ENCODE measurements at places on chromosomes 12 and 14. TPM values are rescaled to one million over a fixed set of nuclear protein-coding genes. Genes with fewer than 3 reads are reported as not detected.

GRCh38 chr14:31484754-31485153, 3.1 kb downstream of the GPR33 start:
- H3K4me3 ChIP-seq = no peak overlapping the region
- no peak overlapping the region for H3K27ac ChIP-seq
- H3K4me1 ChIP-seq = no peaks in the 10 kb centered on the region
- DNase-seq = no peak

GRCh38 chr12:89556976-89557375, 31.1 kb upstream of the POC1B start:
- H3K36me3 ChIP-seq = no peaks in the 10 kb centered on the region
- DNase-seq = no peak
- no peaks in the 10 kb centered on the region for H3K27me3 ChIP-seq
- H3K27ac ChIP-seq = no peak overlapping the region
- H3K4me3 ChIP-seq = no peak overlapping the region
- H3K4me1 ChIP-seq = no peaks in the 10 kb centered on the region

DNA sequence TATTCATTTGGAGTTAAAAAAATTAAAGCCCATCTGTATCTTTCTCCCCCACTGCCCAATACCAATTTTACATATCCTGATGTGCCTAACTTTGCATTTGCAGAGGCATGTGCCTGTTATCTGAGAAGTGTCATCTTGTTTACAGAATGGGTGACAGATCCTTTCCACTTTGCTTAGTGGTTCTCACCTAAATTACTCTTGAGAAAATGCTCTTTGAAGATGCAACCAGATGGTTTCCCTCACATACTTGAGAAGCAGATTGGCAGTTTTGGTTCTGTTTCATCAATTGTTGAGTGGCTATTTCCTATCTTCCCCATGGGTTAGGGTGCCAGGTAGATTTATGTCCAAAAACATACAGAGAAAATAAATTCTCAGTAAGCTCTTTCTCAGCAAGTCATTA, 1051.4 kb upstream of the ATXN7L3B start:
- no peak overlapping the region for H3K4me3 ChIP-seq
- no peak overlapping the region for H3K27ac ChIP-seq
- H3K36me3 ChIP-seq = no peaks in the 10 kb centered on the region

The REP15 gene
- total RNA-seq = 2.0 TPM

DNA sequence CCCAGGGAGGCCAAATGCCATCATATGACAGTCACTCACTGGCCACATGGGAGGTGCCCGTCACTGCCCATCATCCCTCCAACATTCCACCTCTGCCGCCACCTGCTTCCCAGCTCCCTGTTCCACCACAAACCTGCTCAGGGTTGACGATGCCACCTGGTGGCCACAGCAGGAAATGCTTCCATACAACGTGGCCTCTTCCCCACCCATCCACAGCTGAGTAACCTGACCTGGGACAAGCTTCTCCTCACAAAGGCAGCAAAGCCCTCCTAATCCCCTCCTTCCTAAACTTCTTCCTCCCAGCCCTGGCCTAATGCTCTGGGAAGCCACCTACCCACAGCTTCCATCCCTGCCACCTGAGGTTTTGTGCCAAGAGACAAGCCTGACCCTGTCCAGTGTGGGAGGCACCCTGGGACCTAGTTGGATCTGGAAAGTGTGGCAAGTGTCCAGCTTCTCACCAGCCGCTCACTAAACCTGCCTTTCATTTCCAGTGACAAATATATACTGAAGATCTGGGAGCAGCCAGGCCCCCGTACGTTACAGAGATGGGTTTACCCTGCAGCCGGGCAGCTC, 4.3 kb downstream of the DEGS2 start:
- H3K4me1 ChIP-seq = peaks cover 44% of the 10 kb centered on the region
- DNase-seq = no peak
- H3K27ac ChIP-seq = no peak overlapping the region
- no peak overlapping the region for H3K4me3 ChIP-seq

DNA sequence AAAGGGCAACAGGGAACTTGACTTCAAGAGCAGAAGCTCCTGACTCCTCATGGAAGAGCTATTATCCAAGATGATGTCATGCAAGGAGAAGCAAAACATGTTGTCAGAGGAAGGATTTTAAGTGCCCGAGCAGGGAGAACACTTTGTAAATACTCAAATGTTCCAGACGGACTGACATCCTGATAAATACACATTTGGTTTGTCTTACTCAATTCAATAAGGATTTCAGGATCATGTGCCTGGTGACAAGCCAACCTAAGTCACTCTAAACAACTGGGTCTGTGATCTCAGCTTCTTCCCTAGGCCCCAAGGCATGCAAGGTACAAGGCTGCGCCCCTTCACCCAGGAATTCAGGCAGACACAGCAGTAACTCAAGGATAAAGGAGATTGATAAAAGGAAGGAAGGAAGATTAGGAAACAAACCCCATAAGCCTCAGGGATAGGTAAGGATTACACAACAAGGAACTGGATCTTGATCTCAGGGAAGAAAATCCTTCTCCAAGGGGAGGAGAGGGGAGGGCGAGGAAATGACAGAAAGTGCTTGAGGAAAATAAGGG, 26.8 kb upstream of the CEBPE start:
- H3K4me1 ChIP-seq = peaks cover 20% of the 10 kb centered on the region
- no peaks in the 10 kb centered on the region for H3K27me3 ChIP-seq
- no peak for DNase-seq

The SMCO2 gene
- total RNA-seq = not detected

The TMEM132C gene
- total RNA-seq = 4.4 TPM

DNA sequence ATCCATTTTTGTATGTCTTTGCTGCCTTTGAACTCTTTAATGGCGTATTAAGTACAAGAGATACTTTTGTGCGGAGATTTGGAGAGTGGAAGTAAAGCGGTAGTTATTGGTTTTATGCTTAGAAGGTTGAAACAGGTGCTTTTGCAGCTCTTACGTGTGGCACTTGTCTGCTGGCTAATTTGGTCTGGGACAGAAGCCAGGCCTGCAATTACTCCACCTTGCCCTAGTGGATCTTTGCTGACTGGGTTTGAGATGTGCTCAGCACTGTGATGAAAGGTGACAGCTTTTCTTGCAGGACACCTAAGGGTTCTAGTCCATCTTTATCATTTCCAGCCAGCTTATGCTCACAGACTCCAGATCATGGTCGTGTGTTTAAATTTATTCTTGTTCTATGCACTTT, 252.5 kb downstream of the RPL10L start:
- H3K27ac ChIP-seq = no peak overlapping the region
- H3K4me3 ChIP-seq = no peak overlapping the region
- H3K4me1 ChIP-seq = no peaks in the 10 kb centered on the region
- H3K36me3 ChIP-seq = no peaks in the 10 kb centered on the region
- H3K27me3 ChIP-seq = no peaks in the 10 kb centered on the region

DNA sequence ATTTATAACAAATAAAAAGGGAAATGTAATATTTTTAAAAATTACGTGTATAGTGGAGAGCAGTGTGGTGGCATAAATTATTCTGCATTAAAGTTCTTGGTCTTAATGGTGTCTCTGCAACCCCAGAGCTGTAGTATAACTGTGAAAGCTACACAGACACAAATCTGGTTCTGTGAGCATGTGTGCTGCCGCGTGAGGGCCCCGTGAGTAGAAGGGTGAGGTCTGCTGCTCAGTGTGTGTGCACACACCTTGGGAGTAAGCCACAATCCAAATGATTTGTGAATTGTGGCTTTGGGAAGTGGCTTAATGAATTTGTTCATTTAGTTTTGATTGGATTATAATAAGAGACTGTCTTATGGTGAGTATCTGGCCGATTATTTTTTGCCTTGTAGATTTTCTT, 16.8 kb downstream of the PELI2 start:
- no peaks in the 10 kb centered on the region for H3K27me3 ChIP-seq
- H3K4me3 ChIP-seq = no peak overlapping the region
- DNase-seq = peak; percentile 80
- peak overlapping the region; percentile 71 for H3K27ac ChIP-seq
- H3K4me1 ChIP-seq = peaks cover 91% of the 10 kb centered on the region

- H3K4me1 ChIP-seq = peaks cover 20% of the 10 kb centered on the region
- no peaks in the 10 kb centered on the region for H3K27me3 ChIP-seq
- no peak overlapping the region for H3K27ac ChIP-seq
These were observed 29.2 kb downstream of the HIGD1C start for GRCh38 chr12:50981319-50982239.

DNA sequence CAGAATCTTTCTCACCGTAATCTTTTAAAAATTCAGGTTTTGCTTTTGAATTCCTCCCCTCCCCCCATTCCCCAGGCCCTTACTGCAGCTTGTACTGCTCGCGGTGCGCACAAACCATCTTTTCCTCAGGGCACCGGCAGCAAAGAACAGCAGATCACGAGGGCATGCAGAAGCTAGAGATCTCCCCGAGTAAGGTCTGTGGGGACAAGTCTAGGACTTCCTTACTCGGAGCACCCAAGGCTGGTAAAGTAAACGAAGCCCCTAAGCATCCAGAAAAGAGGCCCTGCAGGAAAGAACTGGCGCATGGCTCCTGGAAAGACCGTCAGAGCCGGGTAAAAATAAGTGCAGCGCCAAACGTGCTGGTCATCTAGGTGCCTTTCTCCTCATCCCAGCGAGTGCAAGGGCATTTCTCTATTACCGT, 727 bp downstream of the LDHB start:
- peaks cover 38% of the 10 kb centered on the region for H3K4me1 ChIP-seq
- no peaks in the 10 kb centered on the region for H3K27me3 ChIP-seq
- peak; percentile 40 for DNase-seq
- peak overlapping the region; percentile 54 for H3K4me3 ChIP-seq

- H3K4me3 ChIP-seq = no peak overlapping the region
- H3K27ac ChIP-seq = no peak overlapping the region
- peaks cover 21% of the 10 kb centered on the region for H3K4me1 ChIP-seq
- peaks cover 13% of the 10 kb centered on the region for H3K27me3 ChIP-seq
- DNase-seq = peak; percentile 10
These were observed 553 bp downstream of the TRIM9 start for GRCh38 chr14:51094282-51094821.

The ARMH4 gene
- not detected for total RNA-seq

- DNase-seq = no peak
- H3K4me1 ChIP-seq = peaks cover 9% of the 10 kb centered on the region
- H3K27me3 ChIP-seq = no peaks in the 10 kb centered on the region
- no peak overlapping the region for H3K27ac ChIP-seq
- no peaks in the 10 kb centered on the region for H3K36me3 ChIP-seq
These were observed 46.9 kb upstream of the KCNA1 start for GRCh38 chr12:4862809-4863208.

DNA sequence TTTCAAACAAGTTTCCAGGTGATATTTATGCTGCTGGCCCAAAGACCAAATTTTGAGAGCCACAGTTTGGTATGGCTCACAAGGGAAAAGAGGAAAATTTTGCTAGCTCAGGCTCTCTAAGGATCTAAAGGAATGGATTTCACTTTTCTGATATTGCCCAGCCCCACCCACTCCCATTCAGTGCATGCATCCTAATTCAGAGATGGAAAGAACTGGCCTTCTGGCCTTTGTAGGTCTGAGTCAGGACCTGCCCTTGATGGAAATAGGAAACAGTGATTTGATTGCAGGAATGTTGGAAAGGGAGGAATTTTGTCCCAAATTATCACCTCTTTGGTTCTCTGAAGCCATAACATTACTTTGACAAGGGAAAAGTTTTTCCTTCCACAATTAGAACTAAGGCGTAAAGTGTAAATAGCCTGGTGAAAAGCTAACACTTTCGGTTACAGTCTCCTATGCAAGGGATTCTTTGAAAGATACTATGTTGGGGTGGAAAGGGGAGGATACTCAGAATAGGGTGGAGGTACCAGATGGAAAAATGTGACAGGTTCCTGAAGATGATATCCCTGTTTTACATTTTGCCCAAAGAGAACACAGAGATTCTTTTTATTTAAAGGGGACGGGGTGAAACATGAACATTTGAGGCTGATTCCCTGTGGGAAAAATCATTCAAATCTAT, 11.1 kb downstream of the ZNF641 start:
- no peak for DNase-seq
- H3K4me3 ChIP-seq = no peak overlapping the region
- no peak overlapping the region for H3K27ac ChIP-seq
- H3K4me1 ChIP-seq = no peaks in the 10 kb centered on the region
- H3K36me3 ChIP-seq = no peaks in the 10 kb centered on the region

- no peak overlapping the region for H3K27ac ChIP-seq
- H3K36me3 ChIP-seq = peaks cover 6% of the 10 kb centered on the region
- no peaks in the 10 kb centered on the region for H3K27me3 ChIP-seq
- no peak overlapping the region for H3K4me3 ChIP-seq
- no peak for DNase-seq
These were observed 14.4 kb upstream of the SERPINA10 start for GRCh38 chr14:94307410-94307992.

Measured in body of pancreas (tissue), 4 donors.